ENCODE measurements at places on chromosomes 1 and 21.

DNA sequence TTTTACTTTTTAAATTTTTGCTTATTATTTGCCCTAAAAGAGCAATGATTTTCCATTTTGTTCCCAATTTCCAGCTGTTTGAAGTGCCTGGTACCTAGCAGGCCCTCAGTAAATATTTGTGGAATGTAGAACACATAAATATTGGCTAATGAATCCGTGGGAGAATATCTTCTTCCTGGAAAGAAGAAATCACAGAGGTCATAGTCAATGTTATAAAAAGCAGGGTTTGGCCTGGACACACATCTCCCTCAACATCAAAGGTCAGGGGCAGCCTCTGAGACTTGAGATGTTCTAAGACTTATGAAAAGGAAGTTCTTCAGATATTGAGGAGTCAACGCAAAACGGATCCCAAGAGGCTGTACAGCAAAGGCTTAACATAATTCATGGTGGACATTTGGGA is 358.1 kb downstream of the HHAT start:
- DNase-seq: no peak

GRCh38 chr1:235919833-235920441 is 53.2 kb upstream of the LYST start:
- DNase-seq: peak; percentile 68

- DNase-seq: no peak
These were observed 165.9 kb downstream of the PCBP3 start for GRCh38 chr21:45809421-45809820.

GRCh38 chr1:171606402-171606941 is 15.6 kb upstream of the MYOCOS start:
- no peak for DNase-seq

GRCh38 chr1:76841460-76841859 is 25.8 kb upstream of the ST6GALNAC5 start:
- no peak for DNase-seq

DNA sequence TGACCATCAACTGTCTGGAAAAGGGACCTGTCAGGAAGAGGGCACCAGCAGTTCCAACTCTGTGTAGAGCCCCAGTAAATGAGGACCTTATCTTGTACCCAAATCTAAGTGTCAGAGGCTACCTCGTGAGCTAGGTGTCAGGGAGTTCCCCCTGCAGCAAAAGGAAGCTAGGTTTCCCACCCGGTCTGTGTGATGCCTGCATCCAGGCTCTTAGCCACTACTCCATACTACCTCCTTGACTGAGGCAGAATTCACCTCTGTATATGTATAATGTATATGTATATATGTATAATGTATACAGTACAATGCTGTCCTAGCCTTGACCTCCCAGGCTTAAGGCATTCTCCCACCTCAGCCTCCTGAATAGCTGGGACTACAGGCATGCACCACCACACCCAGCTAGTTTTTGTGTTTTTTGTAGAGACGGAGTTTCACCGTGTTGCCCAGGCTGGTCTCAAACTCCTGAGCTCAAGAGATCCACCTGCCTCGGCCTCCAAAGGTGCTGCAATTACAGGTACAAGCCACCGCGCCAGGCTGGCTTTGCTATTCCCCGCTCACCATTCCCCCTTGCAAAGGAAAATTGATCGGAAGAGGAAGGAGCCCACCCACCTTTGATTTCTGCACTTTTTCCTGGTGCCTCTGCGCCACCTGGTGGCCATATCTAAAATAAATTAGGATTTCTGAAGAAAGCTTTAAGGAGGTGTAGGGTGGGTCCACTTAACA is 15.7 kb upstream of the LUZP1 start:
- no peak for DNase-seq

GRCh38 chr1:228402641-228403025 is 4.0 kb downstream of the TRIM11 start:
- DNase-seq: no peak

- DNase-seq: no peak
These were observed 81.8 kb downstream of the GLUL start for GRCh38 chr1:182309631-182310351.
